CD4-positive, alpha-beta T cell (primary cell): ENCODE measurements at places on chromosomes 13 and 19.

GRCh38 chr13:30323524-30323923 is 16.2 kb upstream of the KATNAL1 start:
- DNase-seq: no peak

GRCh38 chr13:106417467-106418110 is 117.9 kb downstream of the EFNB2 start:
- no peak for DNase-seq

DNA sequence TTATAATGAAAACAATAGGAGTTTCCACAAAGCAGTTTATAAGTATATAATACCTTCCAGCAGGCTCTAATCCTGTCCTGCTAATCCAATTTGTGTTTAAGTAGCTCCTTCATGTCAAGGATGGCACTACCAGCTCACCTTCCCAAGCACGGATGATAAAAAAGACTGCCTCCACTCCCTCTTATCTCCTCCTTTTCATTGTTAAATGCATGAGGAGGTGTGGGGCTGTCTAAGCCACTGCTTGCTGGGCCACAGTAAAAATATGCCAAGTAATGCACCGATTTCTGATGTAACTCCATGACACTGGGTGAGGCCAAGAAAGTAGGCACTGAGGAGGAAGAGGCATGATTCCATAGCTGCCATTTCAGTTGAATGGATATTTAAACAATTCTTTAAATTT is 193.1 kb downstream of the ZIC5 start:
- DNase-seq: no peak

DNA sequence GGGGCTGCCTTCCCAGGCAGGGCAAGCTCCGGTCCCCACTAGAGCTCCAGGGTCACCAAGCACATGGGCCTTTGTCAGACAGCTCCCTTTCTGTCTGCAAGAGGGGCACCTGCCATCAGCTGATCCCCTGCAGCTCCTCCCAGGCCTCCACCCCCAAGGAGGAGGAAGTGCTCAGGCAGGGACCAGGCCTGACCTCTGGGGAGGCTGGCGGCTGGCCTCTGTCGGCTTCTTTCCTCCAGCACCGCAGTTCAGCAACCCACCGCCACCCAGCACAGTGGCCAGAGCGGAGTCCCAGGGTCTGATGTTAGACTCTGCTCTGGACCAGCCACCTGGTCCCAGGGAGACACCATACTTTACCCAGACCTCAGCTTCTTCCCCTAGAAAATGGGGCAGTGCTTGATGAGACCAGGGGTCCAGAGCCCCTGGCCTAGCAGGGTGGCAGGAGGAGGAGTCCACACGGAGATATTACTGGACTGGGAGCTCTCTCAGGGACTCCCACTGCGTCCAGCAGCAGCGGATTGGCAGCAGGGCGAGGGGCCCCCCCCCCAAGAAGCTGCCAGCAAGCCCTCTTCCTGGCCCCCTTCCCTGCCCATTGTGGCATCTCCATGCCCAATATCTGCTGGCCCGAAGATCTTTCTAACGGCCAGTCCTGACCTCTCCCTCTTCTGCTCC is 24.1 kb downstream of the NKPD1 start:
- no peak for DNase-seq

GRCh38 chr13:106213028-106213757 is 322.3 kb downstream of the EFNB2 start:
- DNase-seq: no peak

- DNase-seq: no peak
Measured at GRCh38 chr13:75651013-75651412, 14.9 kb downstream of the LMO7 start.

GRCh38 chr13:42048684-42049453 is 421 bp downstream of the DGKH start:
- peak; percentile 64 for DNase-seq

DNA sequence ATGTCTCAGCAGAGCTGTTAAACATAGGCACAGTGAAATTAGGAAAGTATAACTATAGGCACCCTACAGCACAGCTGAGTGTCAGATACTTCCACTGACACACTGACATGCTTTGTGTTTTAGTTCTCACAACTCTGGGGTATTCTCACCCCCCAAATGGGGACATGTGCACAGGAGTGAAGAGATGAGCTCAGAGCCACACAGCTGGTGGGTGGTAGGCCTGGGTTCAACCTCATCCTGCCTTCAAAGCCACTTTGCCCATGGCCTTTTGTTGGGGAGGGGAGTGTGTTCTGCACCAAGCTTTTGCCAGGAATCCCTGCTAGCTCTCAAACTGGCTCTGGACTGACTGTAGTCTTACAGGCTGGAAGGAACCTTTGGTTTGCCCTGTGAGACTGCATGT is 1.7 kb upstream of the SLC35E1 start:
- DNase-seq: no peak

DNA sequence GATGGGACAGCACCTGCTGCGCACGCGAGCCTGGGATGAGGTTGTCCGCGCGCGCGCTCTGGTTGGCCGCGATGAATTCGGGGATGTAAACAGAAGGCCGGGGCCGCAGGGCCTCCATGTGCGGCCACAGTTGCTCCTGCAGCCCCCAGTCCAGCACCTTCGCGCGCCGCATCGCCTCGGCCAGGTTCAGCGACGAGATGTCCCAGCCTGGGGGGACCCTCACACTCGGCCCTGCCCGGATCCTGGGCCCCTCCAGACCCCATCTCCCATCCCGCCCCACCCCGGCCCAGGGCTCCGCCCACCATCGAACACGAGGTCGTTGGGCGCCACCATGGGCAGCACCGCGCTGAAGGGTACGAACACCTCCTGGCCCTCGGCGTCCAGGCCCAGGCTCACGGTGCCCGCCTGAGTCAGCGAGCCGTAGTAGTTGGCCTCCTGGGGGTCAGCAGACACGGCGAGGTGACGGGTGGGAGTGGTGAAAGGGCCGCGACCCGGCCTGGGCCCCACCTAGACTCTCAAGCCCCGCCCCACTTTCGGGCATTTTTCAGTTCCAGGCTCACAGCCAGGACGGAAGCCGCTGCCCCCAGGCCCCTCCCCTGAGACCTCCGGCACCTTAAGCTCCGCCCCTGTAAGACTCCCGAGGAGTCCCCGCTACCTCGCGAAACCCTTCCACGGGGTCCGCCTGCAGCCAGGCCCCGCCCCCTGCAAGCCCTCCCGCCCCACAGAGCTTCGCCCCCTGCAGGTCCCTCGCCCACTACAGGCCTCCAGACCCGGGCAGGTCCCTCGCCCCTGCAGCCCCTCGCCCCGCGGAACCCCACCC is 1.1 kb downstream of the ISYNA1 start:
- DNase-seq: peak; percentile 86

- DNase-seq: no peak
Measured at GRCh38 chr19:49497789-49498103, 1.5 kb downstream of the RPS11 start.

DNA sequence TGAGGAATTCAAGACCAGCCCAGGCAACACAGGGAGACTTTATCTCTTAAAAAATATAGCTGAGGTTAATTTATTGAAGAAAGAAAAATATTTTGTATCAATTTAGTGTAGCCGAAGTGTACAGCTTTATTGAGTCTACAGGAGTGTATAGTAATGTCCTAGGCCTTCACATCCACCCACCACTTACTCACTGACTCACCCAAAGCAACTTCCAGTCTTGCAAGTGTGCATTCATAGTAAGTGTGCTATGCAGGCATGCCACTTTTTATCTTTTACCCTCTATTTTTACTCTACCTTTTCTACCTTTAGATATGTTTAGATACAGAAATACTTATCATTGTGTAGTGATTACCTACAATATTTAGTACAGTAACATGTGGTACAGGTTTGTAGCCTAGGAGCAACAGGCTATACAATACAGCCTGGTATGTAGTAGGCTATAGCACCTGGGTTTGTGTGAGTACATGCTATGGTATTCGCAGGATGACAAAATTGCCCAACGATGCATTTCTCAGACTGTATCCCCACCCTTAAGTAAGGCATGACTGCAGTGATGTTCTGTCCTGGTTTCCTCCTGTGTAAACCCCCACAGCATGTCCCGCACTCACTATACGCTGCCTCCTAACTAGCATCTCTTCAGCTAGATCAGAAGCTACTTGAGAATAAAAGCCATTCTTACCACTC is 15.3 kb upstream of the ATP12A start:
- no peak for DNase-seq

- no peak for DNase-seq
Measured at GRCh38 chr13:39531646-39532045, 71.3 kb downstream of the LHFPL6 start.

DNA sequence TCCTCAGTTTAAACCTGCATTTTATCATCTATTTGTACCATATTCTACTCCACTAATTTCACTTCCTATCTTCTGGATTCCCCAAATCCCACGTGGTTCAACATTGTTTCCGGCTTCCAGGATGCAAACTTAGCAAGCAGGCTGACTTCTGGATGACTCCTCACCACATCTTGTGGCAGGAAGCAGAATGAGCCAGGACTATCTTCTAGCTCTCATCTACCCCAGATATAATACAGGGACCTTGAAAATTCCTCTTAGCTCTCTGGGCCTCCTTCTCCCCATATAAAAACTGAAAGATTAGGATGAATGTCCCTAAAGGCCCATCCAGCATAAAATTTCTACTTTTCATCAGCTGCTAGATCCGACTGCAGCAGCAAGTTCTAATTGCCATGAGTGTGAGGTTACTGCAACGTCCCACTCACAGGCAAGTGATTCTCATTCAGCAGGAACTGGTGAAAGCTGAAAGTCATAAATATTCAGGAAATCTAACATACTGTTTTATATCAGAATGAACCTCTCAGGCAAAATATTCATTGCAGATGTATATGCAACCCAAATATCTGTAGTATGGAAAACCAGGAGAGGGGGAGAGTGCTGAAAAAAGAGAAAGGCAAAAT is 93.4 kb downstream of the KCTD12 start:
- no peak for DNase-seq

DNA sequence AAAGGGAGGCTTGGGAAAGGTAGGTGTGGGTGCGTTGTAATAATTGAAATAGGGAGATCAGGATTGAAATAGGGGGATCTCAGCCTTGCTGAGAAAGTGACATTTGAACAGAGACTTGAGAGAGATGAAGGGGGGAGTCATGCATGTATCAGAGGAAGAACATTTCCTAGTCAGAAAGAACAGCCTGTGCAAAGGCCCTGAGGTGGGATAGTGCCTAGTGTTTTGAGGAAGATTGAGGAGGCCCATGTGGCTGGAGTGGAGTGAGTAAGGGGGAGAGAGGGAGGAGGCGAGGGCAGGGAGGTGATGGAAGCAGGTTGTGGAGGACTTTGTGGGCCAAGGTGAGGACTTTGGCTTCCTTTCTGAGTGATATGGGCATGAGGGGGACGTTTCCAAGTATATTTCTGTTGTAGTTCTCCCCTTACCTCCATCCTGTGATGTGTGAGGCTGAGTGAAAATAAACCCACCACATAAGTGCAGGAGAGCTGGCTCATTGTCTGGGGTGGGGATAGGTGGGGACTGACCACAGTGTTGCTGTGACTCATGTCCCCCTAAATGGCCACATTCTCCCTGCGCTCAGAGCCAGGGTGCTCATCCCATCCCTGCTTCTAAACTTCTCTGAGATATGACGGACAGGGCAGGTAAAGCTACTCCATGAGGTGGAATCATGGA is 17.8 kb downstream of the ACTL9 start:
- no peak for DNase-seq

DNA sequence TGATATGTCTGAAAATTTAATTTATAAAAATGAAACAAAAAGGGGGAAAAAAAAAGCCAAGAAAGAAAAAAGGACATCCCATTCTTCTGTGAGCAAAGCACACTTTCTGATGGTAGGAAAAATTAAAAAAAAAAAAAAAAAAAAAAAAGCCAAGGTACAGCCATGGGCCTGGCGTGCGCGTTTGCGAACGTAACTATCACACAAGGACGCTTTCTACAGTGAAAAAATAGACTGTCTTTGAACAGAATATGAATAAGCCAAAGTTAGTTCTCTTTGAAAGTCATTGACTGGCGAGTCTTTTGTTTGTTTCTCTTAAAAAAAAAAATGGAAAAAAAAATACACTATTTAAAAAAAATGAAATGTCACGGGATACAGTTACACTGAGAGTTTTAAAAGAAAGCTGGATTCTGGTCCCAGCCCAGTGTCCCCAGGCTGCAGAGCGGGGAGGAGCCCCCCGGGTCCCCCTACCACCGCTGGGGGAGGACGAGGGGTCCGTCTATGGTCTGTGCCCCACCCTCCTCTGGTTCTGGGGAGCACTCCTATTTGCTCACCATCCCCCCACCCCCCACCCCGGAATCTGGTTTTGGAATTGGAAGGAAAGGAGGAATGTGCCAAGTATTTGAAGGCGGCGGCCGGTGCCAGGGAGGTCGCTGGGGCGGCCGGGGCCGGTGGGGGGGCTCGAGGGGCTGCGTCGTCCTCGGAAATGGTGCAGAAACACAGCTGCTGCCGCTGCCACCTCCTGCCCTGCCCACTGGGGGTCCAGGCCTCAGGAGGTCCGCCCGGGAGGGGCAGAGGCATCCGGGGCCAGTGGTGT is 134.5 kb downstream of the PTPRS start:
- peak; percentile 17 for DNase-seq

DNA sequence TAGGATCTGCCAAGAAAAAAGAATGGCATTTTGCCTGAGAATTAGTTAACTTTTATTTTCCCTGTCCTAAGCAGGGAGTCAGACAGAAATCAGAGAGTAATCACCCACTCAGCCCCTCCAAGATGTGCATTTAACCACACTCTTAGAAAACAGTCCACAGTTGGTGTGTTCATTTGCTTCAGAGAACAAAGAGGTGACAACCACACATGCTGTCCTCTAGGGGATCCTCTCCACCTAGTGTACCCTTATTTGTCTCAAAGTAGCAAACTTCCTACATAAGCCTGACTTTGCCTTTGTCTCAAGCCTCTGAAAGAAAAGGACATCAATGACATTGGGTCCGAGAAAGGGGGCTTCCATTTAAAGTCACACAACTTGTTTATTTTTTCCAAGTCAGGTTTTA is 107.0 kb upstream of the RFC3 start:
- DNase-seq: no peak

DNA sequence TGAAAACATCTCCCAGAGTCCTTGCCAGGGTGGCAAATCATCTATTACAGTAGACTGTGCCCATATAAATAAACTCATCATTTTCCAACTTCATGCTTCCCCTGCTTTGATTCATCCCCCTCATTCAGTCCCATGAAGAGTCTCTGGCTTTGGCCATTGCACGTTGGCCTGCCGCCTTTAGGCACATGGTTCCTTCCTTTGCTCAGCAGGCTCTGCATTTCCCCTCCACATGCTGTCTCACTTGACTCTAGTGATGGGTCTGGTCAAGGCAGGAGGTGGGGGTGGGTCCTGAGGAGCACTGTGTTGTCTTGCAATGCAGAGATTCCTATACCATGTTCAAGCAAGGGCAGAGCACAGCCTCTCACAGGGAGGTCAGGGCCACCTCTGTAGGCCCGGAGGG is 48.8 kb upstream of the ARGLU1 start:
- no peak for DNase-seq

- peak; percentile 77 for DNase-seq
Measured at GRCh38 chr19:2636897-2637683, 65.4 kb downstream of the GNG7 start.

- peak; percentile 18 for DNase-seq
Measured at GRCh38 chr13:42377640-42378382, 105.9 kb downstream of the AKAP11 start.

GRCh38 chr13:51848674-51849073 is 3.7 kb upstream of the TMEM272 start:
- no peak for DNase-seq

- DNase-seq: no peak
Measured at GRCh38 chr13:110274687-110275086, 32.3 kb downstream of the COL4A1 start.
